ENCODE measurements at places on chromosomes 13 and 19.

- peak overlapping the region; percentile 76 for H3K27ac ChIP-seq
- peaks cover 25% of the 10 kb centered on the region for H3K4me1 ChIP-seq
- no peaks in the 10 kb centered on the region for H3K36me3 ChIP-seq
- peak; percentile 75 for DNase-seq
These were observed 25.4 kb downstream of the MAP2K2 start for GRCh38 chr19:4098493-4098892.

DNA sequence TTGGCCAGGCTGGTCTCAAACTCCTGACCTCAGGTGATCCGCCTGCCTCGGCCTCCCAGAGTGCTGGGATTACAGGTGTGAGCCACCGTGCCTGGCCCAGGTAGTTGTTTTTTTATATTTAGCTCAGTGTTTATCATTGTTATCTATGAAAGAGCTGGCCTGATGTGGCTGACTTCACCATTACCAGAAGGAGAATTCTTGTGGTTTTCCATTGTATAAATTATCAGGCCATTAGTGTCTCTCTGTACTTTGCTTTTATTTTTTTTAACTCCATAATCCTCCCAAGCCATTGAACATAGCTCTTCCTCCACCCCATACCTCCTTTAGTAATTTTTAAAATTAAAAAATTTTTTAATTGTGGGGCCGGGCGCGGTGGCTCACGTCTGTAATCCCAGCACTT lies 24.2 kb downstream of the CERS4 start:
- no peak overlapping the region for H3K4me3 ChIP-seq
- H3K27ac ChIP-seq = no peak overlapping the region
- no peaks in the 10 kb centered on the region for H3K27me3 ChIP-seq
- no peaks in the 10 kb centered on the region for H3K36me3 ChIP-seq
- H3K4me1 ChIP-seq = no peaks in the 10 kb centered on the region

DNA sequence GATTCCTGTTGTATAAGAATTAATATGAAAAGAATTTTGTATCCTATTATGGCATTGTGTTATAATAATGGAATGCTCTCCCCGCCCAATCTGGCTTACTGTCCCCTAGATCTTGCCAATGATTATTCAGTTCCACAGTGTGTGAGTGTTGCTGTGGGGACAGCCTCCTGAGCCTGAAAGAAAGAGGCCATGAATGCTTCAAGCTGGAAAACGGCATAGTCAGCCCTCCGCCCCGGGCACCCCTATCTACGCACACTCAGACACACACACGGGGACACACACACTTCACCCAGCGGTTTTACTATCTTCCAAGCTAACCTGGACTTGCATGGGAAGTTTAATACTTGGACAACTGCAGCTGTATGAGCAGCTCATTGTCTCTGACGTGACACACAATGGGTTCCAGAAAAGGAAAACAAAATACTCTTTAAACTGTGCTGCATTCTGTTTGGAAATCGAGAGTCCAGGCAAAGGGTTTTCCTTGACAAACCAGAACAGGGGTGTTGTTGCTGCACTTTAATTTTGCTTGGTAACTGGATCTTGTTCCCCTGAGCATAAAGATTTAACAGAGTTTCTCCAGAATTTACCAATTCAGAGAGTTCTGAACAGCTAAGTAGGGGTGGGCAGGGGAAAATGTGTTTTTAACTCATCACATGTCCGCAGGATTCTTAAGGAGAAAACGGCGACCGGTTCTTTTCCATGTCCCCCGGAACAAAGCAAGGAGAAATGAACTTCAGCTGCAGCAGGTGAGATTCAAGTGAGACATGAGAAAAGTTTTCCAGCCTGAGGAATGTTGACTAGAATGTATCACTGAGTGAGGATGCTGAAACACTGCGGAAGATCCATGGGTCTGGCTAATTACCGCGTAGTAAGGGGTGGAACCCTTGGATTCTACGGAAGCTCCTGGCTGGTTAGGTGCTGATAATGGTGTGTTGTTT lies 472.9 kb downstream of the FOXO1 start:
- H3K4me1 ChIP-seq = peaks cover 39% of the 10 kb centered on the region
- no peaks in the 10 kb centered on the region for H3K27me3 ChIP-seq
- H3K27ac ChIP-seq = peak overlapping the region; percentile 83
- H3K36me3 ChIP-seq = no peaks in the 10 kb centered on the region

- no peaks in the 10 kb centered on the region for H3K27me3 ChIP-seq
- no peaks in the 10 kb centered on the region for H3K4me1 ChIP-seq
- no peak overlapping the region for H3K27ac ChIP-seq
These were observed 164.7 kb downstream of the KATNAL1 start for GRCh38 chr13:30142486-30143211.

DNA sequence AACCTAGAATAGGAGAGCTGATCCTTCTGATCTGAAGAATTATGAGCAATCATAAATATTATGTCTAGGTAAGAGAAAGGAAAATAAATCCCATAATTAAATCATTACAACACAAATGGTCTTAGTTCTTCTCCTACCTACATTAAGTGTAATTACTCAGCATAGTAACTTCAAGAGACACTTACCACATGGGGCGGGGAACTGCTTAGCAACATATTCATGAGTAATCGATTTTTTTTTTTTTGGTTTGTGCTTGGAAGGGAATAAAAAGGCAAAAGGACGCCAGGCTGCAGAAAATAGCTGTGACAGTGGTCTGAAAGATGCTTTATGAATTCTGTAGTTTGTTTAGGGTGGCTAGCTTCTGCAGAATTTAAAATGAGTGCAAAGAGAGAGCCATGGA lies 103.3 kb upstream of the HTR2A start:
- H3K27me3 ChIP-seq = no peaks in the 10 kb centered on the region
- H3K36me3 ChIP-seq = no peaks in the 10 kb centered on the region
- H3K4me1 ChIP-seq = no peaks in the 10 kb centered on the region

- peaks cover 6% of the 10 kb centered on the region for H3K36me3 ChIP-seq
- H3K27ac ChIP-seq = no peak overlapping the region
- H3K4me3 ChIP-seq = no peak overlapping the region
These were observed 12.5 kb downstream of the ZNF611 start for GRCh38 chr19:52722062-52723003.

DNA sequence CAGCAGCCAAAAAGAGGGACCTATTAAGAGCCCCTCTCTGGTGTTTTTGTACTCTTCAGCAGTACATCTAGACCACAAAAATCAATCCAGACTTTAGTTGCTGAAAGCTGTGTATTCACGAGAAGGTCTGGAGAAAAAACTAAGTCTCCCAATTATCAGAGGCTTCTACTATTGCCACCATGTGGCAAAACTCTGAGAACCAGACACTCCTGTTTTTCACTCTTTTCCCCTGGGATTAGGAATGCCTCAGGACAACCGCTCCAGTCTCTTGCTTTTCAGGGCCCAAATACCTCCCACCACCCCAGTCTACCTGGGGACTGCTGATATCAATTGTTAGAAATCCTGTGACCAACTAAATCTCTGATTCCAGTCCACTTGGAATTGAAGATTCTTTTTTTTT lies 30.1 kb upstream of the OBI1 start:
- H3K4me1 ChIP-seq = no peaks in the 10 kb centered on the region
- DNase-seq = no peak
- H3K4me3 ChIP-seq = no peak overlapping the region
- H3K36me3 ChIP-seq = no peaks in the 10 kb centered on the region
- no peak overlapping the region for H3K27ac ChIP-seq
- peaks cover 10% of the 10 kb centered on the region for H3K27me3 ChIP-seq

DNA sequence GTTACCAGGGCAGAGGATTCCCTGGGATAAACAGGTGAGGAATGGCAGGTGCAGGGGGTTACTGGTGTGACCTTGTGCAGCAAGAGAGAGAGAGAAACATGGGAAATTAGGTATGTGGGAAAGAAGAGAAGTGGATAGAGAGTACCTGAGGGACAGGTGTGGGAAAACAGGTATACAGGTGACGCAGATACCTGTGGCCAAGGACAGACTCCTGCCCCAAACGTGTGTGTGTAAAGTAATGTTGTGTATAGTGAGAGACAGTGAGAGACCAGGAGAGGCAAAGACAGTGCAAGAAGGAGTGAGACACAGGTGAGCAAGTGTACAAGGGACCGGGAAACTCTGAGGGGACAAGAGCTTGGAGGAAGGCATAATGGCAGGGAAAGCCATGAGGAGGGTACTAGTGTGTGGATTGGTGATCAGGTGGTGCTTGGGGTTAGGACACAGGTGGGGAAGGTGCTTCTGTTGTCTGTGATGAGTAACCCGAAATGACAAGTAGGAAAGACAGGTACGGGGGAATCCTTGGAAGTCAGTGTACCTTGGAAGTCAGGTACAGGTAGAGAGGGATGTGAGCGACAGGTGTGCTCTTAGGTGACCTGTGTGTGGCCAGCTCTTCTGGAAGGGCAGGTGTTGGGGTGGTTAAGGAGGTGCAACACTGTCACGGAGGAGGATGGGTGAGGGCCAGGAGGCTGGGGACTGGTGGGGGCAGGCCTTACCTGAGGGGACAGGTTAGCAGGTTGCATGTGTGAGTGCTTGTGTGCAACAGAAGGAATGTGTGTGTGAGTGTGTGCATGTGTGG lies 2.8 kb downstream of the ERFL start:
- H3K4me3 ChIP-seq = no peak overlapping the region
- no peak overlapping the region for H3K27ac ChIP-seq
- H3K36me3 ChIP-seq = no peaks in the 10 kb centered on the region
- no peak for DNase-seq

GRCh38 chr13:80605716-80606115 lies 264.8 kb upstream of the SPRY2 start:
- H3K36me3 ChIP-seq = no peaks in the 10 kb centered on the region
- no peak overlapping the region for H3K4me3 ChIP-seq
- H3K4me1 ChIP-seq = no peaks in the 10 kb centered on the region
- H3K27me3 ChIP-seq = no peaks in the 10 kb centered on the region
- no peak for DNase-seq

- H3K27me3 ChIP-seq = no peaks in the 10 kb centered on the region
- no peak for DNase-seq
- H3K27ac ChIP-seq = no peak overlapping the region
- H3K4me3 ChIP-seq = no peak overlapping the region
- no peaks in the 10 kb centered on the region for H3K4me1 ChIP-seq
- H3K36me3 ChIP-seq = no peaks in the 10 kb centered on the region
These were observed 274.0 kb upstream of the SOX1 start for GRCh38 chr13:111792956-111793355.

- H3K4me3 ChIP-seq = peak overlapping the region; percentile 69
- no peaks in the 10 kb centered on the region for H3K27me3 ChIP-seq
- peaks cover 6% of the 10 kb centered on the region for H3K36me3 ChIP-seq
- peak overlapping the region; percentile 33 for H3K27ac ChIP-seq
- peaks cover 30% of the 10 kb centered on the region for H3K4me1 ChIP-seq
These were observed 1419.8 kb downstream of the UQCRFS1 start for GRCh38 chr19:27793128-27793643.

- H3K36me3 ChIP-seq = no peaks in the 10 kb centered on the region
- H3K4me1 ChIP-seq = no peaks in the 10 kb centered on the region
- no peak overlapping the region for H3K27ac ChIP-seq
- no peaks in the 10 kb centered on the region for H3K27me3 ChIP-seq
These were observed 251.2 kb upstream of the SPRY2 start for GRCh38 chr13:80591976-80592740.

- no peak overlapping the region for H3K4me3 ChIP-seq
- no peak for DNase-seq
- H3K27me3 ChIP-seq = no peaks in the 10 kb centered on the region
- no peak overlapping the region for H3K27ac ChIP-seq
- H3K4me1 ChIP-seq = peaks cover 16% of the 10 kb centered on the region
These were observed 46.4 kb downstream of the AP1M1 start for GRCh38 chr19:16244091-16244490.

GRCh38 chr19:49224879-49225278 lies 67.3 kb downstream of the TRPM4 start:
- H3K27me3 ChIP-seq = no peaks in the 10 kb centered on the region
- H3K4me3 ChIP-seq = no peak overlapping the region
- H3K36me3 ChIP-seq = no peaks in the 10 kb centered on the region
- peak; percentile 31 for DNase-seq
- no peaks in the 10 kb centered on the region for H3K4me1 ChIP-seq

GRCh38 chr13:73825143-73825542 lies 309.1 kb downstream of the KLF12 start:
- H3K4me1 ChIP-seq = peaks cover 9% of the 10 kb centered on the region
- H3K36me3 ChIP-seq = no peaks in the 10 kb centered on the region
- no peak overlapping the region for H3K27ac ChIP-seq
- DNase-seq = no peak

DNA sequence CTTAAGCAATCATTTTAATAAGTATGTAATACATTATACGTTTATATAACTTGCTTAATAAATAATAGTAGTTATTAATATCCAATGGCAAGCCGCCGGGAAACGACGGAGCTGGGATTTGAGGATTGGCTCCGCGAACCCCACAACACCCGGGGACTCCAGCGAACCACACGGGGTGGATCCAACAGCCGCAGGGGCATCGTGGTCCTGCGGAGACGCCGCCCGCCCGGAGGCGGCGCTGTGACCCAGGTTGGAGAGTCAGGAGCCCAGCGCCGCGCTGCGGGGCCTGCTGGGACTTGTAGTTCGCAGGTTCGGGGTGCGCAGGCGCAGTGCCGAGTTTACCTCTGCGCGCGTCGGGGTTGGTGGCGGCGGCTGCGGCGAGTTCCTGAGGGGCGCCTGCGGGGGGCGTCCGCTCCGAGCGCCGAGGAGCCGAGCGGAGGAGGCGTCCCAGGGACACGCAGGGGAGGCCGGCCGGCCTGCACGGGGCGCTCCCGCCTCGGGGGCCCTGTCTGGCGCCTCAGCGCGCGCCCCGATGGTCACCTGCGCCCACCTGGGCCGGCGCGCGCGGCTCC lies at the start of gene ZNF554:
Gene ZNF554, plus strand, starts transcription at position 329 of the 572 bp plus-strand sequence. Its CDS starts 204 bp downstream, at position 533.
- no peaks in the 10 kb centered on the region for H3K27me3 ChIP-seq
- peaks cover 16% of the 10 kb centered on the region for H3K36me3 ChIP-seq
- peak within 1 kb of the TSS; percentile 60 for H3K27ac ChIP-seq
- H3K4me3 ChIP-seq = peak within 1 kb of the TSS; percentile 80

DNA sequence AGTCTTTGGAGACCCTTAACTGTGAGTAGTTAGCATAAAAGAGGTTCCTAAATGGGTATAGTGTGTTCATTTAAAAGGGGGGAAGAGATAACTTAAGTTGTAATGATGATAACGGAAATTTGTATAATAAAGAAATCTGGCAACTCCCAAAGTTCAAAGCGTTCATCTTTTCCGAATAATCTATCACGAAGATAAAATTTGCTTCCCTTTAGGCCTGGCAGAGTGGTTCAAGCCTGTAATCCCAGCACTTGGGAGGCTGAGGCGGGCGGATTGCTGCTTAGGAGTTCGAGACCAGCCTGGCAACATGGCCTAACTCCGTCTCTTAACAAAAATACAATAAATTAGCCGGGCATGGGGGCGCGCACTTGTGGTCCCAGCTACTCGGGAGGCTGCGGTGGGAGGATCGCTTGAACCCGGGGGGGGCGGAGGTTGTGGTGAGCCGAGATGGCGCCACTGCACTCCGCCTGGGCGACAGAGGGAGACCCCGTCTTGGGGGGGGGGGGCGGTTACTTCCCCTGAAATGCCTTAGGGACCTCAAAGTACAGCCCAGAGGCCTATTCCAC lies 934 bp downstream of the N4BP2L2 start:
- H3K4me1 ChIP-seq = peaks cover 51% of the 10 kb centered on the region
- H3K27ac ChIP-seq = peak overlapping the region; percentile 94
- H3K4me3 ChIP-seq = peak overlapping the region; percentile 71

GRCh38 chr19:35337097-35337983 lies 8.4 kb downstream of the CD22 start:
- no peak overlapping the region for H3K4me3 ChIP-seq
- H3K36me3 ChIP-seq = no peaks in the 10 kb centered on the region
- peaks cover 22% of the 10 kb centered on the region for H3K27me3 ChIP-seq
- H3K4me1 ChIP-seq = no peaks in the 10 kb centered on the region
- DNase-seq = no peak

- no peak overlapping the region for H3K4me3 ChIP-seq
- DNase-seq = no peak
These were observed 671.0 kb downstream of the PCDH9 start for GRCh38 chr13:66559093-66559492.
